ENCODE measurements at places on chromosomes 11 and 22.

DNA sequence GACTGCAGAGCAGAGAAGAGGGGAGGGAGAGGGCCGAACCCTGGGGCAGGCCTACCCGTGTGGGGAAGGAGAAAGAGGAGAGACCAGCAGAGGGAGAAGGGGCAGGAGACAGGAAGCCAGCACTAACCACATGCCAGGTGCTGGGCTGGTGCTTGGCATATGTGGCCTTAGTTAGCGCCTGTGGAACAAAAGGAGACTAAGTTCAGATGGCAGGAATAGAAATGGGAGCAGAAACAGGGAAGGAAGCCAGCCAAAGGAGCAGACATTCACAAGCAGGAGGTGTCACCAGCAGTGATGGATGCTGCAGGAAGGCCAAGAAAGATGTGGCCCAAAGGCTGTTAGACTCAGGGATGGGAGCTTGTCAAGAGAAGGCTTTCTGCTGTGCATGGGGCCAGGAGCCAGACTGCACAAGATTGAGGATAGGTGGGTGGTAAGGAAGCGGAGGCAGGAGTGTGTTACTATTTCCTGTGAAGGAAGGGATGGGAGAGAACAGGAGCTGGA lies 26.7 kb downstream of the TREH start:
- no peak for DNase-seq

DNA sequence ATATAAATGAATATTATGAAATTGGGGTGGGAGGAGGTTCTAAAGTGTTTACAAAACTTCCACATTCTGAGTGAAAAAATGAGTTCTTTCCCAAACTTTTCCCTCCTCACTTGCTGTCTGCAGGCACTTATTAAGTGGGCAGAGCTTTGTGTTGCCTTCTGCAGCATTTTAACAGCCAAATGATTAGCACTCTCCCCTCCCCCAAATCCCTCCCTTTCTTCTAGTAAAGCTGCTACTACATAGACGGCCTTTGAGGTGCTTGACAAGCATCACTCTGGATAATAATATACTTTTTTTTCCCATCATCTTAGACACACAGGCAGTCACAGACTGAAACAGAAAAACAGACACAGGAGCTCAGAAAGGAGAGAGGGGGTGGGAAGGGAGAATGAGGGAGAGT lies 493.5 kb downstream of the DLG2 start:
- DNase-seq = no peak

GRCh38 chr11:77152846-77153245 lies 24.8 kb downstream of the MYO7A start:
- DNase-seq = no peak

DNA sequence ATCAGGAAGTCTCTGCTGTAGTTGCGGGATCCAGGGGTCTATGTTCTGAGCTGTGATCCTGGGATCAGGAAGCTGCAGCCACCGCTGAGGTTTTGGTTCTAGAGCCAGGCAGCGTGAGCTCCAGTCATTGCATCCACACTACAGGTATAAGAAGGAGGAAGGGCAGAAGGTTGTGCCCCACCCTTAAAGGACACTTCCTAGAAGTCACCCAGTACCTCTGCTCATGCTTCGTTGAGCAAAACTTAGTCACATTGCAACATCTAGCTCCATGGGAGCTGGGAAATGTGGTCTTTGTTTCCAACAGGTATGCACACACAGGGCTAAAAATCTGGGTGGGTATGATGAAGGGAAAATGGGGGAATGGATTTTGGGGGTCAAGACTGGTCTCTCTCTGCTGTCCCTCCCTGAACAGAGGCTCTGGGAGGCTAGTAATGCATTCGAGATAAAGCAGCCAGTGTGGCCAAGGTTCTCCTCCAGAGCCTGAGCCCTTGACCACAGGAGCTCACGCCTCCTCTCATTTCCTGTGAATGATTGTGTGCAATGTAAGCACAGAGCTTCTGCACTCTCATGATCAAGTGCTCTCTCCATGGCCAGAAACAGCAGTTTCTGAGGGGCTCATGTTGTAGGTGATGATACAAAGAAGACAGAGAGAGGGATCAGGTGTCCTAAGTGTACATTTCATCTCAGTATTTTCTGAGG lies 86.8 kb upstream of the OR4B1 start:
- no peak for DNase-seq

DNA sequence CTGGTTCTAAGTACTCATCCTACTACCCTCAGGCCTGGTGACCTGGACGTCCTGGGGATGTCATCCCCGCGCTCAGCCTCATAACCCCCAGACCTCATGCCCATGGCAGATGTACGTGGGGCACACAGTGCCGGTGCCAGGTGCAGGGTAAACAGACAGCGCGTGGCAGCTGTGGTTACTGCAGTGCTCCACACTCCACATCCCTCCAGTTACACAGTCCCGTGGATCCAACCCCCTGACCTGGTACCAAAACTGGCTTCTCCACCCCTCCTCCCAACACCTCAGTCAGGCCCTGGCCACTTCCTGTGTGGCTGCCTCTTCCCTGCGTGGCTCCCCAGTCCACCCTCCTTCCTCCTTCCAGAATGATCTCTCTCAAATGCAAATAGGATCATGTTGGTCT lies 95.2 kb downstream of the DSCAML1 start:
- no peak for DNase-seq

GRCh38 chr11:9719566-9720289 lies 55.9 kb downstream of the SWAP70 start:
- DNase-seq = no peak

GRCh38 chr11:15412054-15412453 lies 297.3 kb downstream of the INSC start:
- DNase-seq = peak; percentile 3

DNA sequence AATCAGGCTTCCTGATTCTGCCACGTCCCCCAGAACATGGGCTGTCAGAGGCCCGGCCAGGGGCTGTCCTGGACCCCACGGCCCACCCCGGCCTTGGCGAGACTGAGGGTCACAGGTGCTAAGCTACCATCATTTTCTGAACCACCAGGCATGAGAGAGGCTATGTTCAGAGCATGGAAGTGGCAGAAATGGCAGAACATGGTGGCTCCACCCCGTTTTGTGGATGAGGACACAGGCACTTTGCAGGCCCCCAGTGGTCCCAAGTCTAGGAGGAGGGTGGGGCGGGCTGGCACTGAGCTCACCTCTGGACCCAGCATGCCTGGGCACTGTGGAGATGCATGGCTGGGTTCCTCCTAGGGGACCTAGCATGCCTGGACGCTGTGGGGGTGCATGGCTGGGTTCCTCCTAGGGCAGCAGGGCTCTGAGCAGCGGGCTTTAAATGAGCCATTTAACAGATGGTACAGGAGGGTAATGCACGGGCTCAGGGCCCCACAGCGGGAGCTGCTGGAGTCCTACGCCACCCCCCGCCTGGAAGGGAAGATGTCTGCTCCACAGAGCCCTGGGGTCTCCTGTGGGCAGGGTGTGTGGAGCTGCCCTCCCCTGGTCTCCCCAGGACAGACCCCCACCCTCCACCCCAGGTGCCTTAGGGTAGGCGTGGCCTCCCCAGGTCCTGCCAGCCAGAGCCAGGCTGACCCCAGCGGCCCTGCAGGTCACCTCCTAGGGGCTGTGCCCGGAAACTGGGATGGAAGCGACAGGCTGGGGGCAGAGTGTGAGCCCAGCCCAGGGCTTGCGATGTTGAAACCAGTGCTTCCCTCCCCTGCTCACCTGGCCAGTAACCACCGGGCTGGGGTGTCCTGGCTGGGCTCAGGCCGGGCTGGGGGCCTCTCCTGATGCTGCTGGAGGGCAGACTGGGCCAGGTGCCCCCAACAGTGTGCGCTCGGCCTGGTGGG lies 6.1 kb upstream of the MUC5AC start:
- DNase-seq = no peak

DNA sequence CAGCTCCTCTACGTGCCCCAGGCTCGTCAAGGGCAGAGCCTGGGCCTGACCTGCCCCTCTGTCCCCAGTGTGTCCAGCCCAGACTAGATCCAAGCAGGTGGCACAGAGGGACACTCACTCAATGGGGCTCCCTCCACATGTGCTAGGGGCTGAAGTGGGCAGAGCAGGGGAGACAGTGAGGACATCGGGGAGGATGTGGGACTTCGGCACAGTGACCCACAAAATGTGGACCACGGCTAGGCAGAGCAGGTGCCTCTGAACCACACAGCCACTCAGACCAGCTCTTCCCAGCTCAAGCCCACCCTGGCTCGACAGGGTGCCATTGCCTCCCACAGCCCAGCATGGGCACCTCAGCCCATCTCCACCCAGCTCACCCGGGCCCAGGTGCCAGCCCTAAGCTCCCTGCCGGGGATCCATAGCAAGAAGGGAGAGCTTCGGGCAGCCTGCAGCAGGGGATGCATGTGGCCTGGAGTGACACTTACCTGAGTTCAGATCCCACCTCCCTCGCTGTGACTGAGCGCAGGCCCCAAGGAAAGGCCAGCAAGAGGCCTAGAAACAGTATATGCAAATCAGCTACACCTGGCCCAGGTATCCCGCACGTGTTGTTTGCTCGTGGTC lies 46.9 kb upstream of the RTL6 start:
- DNase-seq = no peak

- DNase-seq = no peak
Measured at GRCh38 chr11:70763606-70764005, 365.3 kb downstream of the CTTN start.

DNA sequence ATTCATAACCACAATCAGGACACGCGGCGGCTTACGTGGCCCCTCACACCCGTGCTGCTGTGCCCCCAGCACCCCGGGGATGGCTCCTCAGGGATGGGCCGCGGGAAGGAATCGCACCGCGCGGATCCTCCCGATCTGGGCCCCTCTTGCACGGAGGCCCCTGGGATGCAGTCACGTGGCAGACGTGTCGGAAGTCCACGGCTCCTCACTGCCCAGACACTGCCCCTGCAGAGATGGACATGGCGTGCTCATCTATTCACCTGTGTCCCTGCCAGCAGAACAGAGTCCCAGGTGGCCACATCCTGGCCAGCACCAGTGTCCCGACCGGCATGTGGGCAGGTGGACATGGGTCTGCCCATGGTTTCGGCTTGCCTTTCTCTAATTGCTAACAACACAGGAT lies 12.8 kb downstream of the MOB2 start:
- DNase-seq = no peak

DNA sequence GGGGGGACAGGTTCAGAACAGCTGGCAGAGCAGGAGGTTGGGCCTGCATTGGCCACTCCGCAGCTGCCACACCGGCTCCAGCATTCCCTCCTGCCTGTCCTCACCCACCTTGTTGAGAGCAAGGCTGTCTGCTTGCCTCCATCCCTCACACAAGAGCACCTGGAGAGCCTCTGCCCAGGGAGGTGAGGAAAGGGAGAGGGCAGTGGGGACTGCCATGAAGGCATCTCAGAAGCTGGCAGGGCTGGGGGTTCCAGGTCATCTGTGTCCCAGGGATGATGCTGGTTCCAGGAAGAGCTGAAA lies 27.1 kb downstream of the RSPH14 start:
- no peak for DNase-seq

- DNase-seq = peak; percentile 82
Measured at GRCh38 chr11:70176940-70177689, 26.0 kb upstream of the FADD start.

GRCh38 chr11:64898076-64898445 lies 18.9 kb downstream of the ATG2A start:
- DNase-seq = no peak

- no peak for DNase-seq
Measured at GRCh38 chr11:119693253-119693815, 35.7 kb downstream of the NECTIN1 start.

DNA sequence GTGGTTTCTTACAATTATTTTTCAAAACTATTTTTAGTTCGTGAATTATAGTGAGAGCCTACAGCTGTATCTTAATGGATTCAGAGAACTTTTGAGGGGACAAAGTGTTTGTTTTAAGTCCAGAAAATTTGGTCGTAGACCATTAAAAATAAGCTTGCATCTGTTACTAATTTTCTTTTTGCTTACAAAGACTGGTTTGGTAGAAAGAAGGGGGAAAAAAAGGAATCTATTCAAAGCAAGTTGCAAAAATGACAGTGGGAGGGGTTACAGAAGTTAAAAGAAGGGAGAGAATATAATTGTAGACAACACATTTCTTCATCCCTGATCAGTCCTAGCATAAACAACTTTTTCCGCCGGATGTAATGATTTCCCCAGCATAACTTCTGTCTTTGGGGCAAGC lies 72.1 kb downstream of the AMOTL1 start:
- DNase-seq = no peak

DNA sequence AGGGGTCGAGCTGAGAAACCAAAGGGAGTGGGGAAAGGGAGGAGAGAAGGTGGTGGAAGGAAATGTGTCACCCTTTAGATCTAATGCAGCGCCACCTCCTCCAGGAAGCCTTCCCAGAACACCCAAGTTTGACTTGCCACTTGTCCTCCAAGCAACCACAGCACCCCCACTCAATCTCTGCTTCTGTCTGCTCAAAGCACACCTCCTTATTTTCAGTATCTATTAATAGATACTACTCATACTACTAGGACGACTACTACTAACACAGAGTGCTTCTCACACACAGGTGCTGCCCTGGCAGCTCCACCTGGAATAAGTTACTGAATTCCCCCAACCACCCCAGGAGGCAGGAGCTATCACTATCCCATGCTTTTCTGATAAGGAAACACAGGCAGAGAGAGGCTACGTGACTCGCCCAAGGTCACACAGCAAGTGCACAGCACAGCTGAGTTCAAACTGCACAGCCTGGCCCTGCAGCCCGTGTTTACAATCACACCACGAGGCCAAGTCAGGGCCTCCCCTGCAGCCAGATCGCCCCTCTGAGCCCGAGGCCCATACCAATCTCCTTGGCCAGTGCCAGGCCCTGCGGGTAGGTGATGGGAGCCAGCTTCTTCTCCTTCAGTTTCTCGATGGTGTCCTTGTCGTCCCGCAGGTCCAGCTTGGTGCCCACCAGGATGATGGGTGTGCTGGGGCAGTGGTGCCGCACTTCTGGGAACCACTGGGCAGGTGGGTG lies 13.2 kb downstream of the RAC2 start:
- DNase-seq = no peak

DNA sequence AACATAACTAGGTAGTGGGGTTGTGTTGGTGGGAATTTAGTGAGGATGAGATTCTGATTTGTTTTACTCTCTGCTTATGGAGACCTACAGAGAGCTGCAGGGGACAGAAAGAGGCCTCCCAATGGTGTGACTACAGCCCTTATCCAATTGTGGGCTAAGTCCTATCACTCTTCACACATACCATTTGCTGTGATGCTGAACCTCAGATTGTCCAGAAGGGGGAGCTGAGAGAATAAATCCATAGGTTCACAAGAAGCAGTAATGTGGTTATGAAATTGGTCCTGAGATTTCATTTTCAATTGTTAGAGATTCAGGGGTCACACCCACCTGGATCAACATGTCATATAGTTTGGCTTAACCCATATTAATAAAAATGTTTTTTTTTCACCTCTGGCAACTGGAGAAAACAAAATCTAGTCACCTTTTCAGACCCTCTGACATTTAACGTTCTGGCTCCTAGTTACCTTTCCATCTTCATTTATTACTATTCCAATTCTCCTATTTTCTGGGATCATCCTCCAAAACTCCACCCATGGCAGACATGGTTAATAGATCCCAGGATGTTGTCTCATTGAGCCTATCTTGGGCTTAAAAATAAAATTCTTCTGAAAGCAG lies 53.3 kb upstream of the PTPN5 start:
- DNase-seq = peak; percentile 10
